GOT3 (cell line): ENCODE measurements at places on chromosomes 1 and 21.

DNA sequence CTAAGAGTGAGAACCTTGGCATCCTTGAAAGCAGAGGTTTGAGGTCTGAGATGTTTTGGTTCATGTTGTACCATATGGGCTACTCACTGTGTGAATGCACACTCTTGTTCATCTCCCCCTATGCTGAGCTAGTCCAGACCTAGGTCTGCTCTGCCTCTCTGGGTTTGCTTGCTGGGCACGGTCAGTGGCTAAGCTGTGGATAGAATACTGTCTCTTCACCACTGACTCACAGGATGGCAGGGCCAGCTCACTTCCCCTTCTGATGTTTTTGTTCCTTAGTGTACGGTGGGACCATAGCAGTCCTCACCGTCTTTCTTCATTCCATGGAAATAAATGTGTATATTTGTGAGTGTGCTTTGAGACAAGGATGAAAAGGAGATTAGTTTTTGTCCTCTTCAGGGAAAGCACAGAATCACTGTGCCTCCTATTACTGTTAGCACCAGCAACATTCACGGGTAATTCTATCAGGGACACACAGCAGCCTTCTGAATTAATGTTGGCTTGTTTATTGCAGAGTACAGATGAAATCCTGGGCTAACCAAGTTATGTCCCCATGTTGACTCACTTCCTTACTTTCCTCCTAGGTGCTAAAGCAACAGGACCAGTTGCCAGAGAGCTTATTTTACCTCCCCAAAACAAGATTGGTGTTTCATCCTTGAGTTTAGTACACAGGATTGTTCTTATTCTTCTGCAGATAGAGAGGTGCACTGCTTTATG is 56.9 kb upstream of the IVNS1ABP start:
- DNase-seq = no peak

DNA sequence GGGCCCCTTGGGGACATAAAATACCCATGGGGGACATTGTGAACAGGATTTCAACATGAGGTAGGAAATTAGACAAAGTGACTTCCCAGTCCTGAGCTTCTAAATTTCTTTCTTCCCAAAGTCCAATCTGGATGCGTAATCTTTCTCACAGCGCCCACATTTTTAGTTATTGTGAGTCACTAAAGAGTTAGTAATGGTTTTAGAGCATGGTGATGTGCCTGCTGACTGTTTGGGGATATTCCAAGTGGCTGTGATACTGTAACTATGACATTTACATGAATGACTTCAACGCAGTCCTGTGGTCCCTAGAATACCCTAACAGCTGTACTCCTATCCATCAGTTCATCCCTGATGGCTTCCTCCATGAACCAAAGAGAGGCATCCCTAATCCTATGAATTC is 224.0 kb upstream of the COA6 start:
- no peak for DNase-seq

- no peak for DNase-seq
Measured at GRCh38 chr1:43588592-43588991, 57.9 kb downstream of the PTPRF start.

- DNase-seq = no peak
Measured at GRCh38 chr1:64532646-64533045, 62.7 kb downstream of the CACHD1 start.

DNA sequence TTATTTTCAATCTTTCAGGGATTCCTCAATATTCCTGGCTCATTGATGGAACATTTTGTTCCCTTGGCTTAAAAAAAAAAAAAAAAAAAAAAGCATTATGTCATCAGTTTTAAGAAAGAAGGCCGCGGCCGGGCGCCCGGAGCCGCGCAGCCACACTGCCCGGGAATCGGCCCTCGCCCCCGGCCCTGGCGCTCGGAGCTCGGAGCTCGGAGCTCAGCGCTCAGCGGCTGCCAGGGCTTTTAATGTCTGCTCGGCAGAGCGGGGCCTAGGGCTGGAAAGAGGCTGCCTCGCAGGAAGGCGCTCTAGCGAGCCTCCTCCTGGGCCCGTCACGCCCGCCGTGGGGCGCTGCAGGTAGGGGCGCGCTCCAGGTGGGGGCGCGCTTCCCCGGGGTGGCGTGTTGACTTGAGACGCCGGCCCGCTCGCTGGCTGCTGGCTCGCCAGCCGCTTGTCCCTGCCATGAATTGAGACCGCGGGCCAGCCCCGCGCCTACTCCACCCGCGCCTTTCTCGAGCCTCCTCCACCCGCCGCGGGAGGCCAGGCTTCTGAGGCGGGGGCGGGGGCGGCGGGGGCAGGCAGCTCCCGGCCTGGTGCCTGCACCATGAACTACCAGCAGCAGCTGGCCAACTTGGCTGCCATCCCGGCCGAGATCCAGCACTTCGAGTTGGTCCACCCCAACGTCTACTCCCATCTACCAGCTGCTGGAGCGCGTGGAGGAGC is 5.4 kb upstream of the TDRD5 start:
- no peak for DNase-seq

DNA sequence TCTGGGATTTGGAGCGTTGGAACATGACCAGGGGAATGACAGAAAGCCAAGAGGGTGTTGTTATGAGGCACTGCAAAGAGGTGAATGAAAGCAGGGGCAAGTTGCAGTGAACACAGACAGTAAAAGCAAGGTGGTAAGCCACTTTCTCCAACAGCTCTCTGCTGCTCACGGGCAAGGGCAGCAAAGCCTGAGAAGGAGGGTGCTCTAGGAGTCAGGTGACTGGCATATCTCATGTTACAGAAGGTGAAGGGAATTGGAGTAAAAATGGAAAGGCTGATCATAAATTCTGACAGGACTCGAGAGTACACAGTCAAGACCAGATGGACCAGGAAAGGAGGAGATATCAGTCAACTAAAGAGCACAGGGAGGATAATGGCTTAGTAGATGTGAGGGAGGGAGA is 14.5 kb downstream of the VAV3 start:
- DNase-seq = no peak

- DNase-seq = no peak
Measured at GRCh38 chr1:227790868-227791267, 24.6 kb upstream of the PRSS38 start.
